Erythroblast (primary cell): ENCODE measurements at places on chromosomes 13 and 19.

GRCh38 chr19:10259162-10259905, 7.3 kb downstream of the MRPL4 start:
- peak; percentile 90 for DNase-seq

DNA sequence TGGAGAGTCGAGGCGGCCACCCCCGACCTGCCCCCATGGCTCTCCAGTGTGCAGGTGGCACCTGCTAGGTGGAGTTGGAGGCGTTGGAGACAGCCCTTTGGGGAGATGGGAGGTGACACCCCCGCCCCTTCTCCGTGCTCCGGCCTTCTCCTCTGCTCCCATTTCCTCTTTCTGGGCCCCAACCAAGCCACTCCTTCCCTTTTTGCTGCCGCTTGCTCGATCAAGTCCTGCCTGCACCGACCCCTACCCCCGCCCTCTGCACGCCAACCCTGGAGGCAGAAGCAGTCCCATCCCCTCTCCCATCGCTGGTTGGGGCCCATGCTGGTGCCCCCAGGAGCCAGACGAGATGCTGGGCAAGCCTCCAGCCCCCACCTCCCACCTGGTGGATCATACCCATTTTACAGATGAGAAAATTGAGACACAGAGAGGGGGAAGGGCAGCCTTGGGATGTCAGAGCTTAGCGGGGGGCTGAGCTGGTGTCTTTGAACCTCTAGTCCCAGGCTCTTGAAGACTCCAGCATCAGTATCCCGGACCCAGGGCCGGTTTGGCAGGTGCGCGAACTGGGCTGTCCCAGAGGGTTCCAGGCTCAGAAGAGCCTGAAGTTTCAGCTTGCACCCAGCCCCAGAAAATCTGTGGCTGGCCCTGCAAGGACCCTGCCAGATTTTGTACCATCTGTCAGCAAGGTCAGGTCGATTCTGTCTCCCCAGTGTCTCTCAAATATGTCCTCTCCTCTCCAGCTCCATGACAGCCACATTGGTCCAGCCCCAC, 10.3 kb downstream of the GNA15 start:
- no peak for DNase-seq

- no peak for DNase-seq
Observed at GRCh38 chr13:102183509-102184182, 218.2 kb downstream of the FGF14 start.

DNA sequence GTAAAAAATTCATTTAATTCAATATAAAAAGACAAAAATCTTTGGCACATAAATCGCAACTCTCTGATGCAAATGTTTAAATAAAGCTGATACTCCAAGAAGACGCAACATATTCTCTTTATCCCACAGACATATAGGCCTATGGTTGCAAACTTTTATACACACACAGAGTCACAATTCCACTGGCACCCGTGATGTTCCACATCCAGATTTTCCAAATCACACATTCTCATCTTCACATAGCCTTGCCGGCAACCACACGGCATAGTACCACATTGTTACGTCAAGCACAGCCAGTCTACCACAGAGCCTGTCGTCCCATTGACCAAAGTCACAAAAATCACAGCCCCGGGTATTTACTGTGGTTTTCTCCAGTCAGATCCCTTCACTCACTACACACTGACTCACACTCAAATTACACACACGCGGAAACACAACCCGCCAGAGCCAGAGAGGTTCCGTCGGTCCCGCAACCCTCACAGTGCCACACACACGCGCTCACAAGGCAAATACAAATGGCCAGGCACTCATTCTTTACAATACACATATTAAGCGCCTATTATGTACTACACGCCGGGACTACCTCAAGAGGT, 546 bp upstream of the ZNF546 start:
- no peak for DNase-seq

GRCh38 chr19:55554302-55554701, 9.0 kb upstream of the SBK3 start:
- no peak for DNase-seq

GRCh38 chr19:34193439-34193838, 21.1 kb downstream of the LSM14A start:
- no peak for DNase-seq

DNA sequence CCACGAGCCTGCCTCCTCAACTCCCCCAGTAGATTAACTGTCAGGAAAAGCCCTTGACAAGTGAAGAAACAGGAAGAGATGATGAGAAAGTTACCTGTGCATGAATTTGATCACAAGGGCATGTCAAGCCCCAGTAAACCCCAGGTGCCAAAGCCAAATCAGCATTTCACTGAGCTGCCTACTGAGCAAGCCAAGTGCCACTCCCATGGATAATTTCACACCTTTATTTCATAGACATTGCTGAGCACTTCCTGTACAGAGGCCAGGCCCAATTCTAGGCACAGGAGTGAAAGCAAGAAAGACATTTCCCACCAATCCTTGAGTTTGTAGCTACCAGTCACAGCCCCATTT, 2.4 kb downstream of the GADD45GIP1 start:
- DNase-seq, result no peak

GRCh38 chr13:51235186-51235585, 13.0 kb downstream of the FAM124A start:
- DNase-seq, result no peak

DNA sequence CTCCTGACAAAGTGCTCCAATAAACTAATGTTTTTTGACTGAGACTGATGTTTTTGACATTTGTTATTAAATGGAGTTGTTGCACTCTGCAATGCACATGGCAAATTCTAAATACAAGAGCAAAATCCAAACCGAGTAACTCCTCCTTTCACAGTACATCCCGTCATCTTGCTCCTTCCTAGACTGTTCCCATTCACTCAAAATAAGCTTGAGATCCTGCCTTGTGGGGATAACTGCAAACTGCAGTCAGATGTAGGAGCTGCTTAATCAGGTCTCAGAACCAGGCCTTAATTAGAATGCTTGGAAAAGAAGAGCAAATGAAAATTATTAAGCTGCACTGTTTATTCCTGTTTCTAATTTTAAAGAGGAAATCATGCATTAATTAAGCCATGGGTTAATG, 134.8 kb upstream of the SPRY2 start:
- DNase-seq, result no peak

GRCh38 chr19:39430675-39431593, 4.8 kb downstream of the RPS16 start:
- DNase-seq, result no peak

GRCh38 chr19:1304197-1304924, 18.7 kb downstream of the EFNA2 start:
- DNase-seq, result no peak

DNA sequence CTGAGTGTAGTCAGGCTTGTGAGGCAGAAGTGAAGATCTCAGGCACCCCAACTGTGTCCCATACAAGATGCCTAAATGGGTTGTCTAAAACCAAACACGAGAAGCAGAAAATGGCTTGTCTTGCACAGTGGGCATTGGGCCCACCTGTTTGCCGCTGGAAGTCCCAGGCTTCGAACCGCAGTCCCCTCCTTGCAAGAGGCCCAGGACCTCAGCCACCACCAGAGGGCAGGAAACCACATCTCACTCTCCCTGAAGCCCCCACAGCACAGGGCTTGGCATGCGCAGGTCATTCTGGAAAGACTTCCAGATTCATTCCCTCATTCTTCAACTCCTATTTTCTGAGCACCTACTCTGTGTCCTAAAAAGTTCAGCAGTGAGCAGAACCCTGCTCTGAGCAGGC, 973.7 kb downstream of the UQCRFS1 start:
- no peak for DNase-seq

GRCh38 chr13:31742097-31742734, 2.9 kb downstream of the RXFP2 start:
- DNase-seq, result peak; percentile 70

GRCh38 chr13:19888799-19889198, 25.4 kb upstream of the ZMYM5 start:
- DNase-seq, result peak; percentile 5

DNA sequence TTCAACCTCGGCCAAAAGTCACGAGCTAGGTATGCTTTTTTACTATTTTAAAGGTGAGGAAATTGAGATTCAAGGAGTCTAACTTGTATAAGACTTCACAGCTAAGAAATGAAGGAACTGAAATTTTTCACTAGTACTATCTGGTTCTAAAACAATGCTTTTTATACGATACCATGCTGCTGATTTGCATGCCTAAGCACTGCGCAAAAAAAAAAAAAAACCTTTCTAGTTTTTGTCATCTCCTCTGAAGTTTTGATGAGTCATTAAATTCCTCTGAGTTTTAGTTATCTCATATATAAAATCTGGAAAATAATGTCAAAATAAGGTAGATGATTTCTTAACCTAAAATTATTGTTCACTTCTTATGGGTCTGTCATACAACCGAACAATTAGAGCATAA, 28.0 kb upstream of the UFM1 start:
- DNase-seq, result no peak

DNA sequence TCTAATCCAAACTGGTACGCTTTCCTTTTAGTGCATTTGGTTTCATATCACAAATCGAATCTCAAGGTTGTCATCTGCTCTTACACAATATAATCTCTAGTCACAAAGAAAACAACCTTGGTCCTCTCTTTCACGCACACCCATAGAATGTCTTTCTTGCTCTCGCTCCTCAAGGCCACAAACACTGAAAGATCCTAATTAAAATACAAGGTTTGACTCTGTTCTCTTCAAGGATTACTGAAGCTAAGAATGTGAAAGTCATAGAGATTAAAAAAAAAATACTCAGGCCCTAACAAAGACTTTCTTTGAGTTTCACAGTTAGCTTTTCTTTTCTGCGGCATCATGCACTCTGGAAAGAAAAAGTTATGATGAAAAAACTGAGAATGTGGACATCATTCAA, 891.5 kb downstream of the EFNB2 start:
- no peak for DNase-seq

- no peak for DNase-seq
Observed at GRCh38 chr13:100301418-100301817, 212.5 kb downstream of the PCCA start.

DNA sequence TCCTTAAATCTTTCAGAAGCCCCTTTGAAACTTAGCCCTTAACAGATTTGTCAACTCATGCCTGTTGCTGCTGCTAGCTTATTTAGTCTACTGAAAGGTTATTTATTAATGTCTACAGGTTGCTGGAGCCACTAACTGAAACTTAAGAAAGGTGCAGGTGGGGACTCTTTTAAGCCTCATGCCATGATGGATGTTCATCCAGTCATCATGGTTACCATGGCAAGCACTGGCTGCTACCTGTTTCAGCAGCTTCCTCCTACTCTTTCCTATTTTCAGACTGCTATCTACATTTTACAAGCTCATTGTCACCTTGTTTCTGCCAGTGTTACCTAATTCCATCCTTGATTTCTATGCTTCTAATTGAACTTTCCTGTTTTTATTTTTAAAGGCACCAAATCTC, 27.1 kb downstream of the DGKH start:
- no peak for DNase-seq

GRCh38 chr13:99663908-99664307, 162.6 kb downstream of the TM9SF2 start:
- DNase-seq, result no peak

DNA sequence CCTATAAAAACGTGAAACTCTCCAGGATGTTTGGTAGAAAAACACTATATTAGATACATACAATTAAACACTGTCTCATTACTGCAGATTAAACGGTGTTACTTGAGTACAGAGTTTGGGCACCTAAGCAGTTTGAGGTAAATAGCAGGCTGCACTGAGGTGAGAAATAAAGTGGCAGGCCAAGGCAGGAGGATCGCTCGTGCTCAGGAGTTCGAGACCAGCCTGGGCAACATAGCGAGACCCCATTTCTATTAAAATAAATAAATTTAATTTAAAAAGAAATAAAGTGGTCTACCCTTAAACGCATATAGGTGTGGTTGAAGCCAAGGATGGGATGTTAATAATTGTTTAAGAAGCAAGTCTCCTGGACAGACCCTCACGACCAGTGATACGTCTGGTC, 1.2 kb downstream of the PSPC1 start:
- peak; percentile 53 for DNase-seq

GRCh38 chr13:50882816-50883435, 26.7 kb upstream of the RNASEH2B start:
- no peak for DNase-seq

DNA sequence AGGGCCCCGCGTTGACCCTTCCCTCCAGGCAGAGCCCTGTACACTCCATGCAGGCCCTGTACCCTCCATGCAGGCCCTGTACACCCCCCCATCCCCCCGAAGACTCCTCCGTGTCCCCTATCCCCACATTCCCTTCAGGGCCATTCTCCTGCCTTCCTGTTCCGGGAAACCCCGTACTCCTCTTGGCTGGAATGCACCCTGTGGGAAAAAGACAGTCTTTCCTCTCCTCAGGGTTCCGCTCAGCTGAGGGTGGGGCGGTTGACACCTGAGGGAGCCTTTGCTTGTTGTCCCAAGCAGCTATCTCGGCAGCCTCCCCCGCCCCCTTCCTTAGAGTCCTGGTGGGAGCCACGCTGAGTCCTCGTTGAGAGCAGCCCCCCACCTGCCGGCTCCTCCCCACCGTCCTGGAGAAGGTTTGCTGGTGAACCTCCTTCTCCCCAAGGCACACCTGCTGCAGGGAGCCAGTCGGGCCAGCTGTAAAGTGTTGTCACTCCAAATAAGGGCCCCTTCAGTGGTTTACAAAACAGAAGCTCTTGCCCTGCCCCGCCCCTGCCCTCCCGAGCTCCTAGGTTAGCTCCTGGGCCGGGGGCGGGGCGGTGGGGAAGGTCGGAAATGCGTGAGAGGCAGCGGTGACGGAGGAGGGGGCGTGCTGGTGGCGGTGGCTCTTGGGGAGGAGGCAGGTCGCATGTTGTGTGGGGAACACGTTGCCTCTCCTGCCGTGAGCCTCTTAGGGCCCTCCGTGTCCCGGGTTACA, 1.5 kb downstream of the GNA11 start:
- peak; percentile 34 for DNase-seq
